CD4-positive, alpha-beta T cell treated with Interleukin-2 at 100 ng/mL for 4 hours (primary cell): ENCODE measurements at places on chromosomes 13 and 19.

- peak; percentile 62 for DNase-seq
Observed at GRCh38 chr13:98511435-98511834, 65.5 kb downstream of the STK24 start.

DNA sequence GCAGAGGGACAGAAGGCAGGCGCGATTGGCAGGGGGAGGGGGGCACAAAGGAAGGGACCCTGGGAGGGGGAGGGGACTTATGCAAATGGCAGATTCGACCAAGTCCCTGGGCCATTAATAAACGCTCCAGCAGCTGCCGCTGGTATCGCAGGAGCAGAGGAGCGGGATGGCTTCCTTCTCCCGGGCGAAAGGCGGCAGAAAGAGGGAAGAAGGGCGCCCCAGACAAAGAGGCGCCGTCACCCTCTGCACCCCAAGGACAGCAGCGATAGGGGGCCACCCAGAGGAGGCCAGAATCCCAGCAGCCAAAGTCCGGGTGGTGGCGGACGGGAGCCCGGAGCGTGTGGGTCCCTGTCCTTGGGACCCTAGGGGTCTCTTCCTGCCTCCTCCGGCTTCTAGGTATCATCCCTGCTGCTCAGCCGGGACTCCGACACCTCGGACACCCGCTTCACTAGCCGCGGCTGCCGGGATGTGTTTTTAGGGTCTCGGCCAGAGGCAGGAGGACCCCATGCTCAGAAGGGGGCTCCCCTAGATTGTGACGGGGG, 1.9 kb downstream of the PTPRS start:
- DNase-seq = no peak

- DNase-seq = peak; percentile 89
Observed at GRCh38 chr19:49929121-49929610, at the start of the genes ATF5 and NUP62. TSS of gene ATF5 (plus strand) at chr19:49929205. CDS start at chr19:49930851, 1,646 bp downstream. TSS of gene NUP62 (minus strand) at chr19:49929504. CDS start at chr19:49909807, 19,697 bp downstream.

DNA sequence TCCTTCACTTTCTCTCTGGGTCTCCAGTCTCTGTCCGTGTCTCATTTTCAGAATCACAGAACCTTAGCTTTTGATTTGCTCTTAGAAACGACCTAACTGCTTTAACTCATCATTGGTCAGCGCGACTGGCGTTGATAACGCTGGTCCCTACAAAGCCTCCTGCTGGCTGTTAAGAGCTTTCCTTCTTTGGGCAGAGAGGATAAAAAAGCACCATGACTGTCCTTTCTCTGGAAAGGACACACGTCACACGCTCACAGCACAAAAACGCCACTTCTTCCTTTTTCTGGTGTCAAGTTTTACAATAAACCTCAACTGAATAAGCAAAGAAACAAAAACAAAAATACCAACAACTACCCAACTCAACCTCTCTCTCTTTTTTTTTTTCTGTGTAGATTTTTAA, 1.7 kb upstream of the KLK12 start:
- DNase-seq = no peak

GRCh38 chr13:70908795-70909194, 800.5 kb upstream of the KLHL1 start:
- DNase-seq = no peak

GRCh38 chr13:23788459-23788858, 100.7 kb downstream of the MIPEP start:
- no peak for DNase-seq

- no peak for DNase-seq
Observed at GRCh38 chr19:31171936-31172335, 177.3 kb downstream of the TSHZ3 start.

DNA sequence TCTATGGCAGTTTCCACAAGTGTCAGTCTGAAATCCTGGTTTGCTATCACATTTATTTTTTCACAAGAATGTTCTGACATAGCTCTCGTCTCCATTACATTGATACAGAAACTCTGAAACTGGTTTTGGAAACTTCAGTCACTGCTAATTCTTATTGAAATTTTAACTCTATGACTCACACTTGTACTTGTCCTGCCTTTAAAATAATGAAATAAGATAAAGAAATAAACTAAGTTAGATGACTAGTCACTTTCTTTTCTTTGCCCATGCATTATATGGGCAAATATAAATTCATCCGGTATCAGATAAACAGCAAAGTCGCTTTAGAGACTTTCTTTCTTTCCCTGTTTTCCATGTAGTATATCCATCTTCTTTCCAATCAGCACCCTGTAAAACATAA, 257.5 kb downstream of the PCDH9 start:
- DNase-seq = no peak

DNA sequence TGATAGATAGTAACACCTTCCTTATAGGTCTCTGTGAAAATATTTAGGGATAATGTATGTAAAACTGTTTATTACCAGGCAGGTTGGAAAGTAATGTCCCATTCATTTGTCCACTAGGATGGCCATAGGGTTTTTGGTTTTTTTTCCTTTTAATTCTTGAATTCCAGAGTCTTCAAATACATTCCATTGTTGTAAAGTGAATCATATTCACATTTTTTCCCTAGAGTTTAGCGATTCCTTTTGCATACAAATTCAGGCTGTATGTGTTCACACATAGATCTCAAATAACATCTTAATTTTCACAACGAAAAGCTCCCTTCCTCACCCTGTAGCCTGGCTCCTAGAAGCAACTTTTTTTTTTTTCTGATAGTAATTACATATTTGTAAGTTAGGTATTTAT, 1.8 kb upstream of the ZNF557 start:
- no peak for DNase-seq

DNA sequence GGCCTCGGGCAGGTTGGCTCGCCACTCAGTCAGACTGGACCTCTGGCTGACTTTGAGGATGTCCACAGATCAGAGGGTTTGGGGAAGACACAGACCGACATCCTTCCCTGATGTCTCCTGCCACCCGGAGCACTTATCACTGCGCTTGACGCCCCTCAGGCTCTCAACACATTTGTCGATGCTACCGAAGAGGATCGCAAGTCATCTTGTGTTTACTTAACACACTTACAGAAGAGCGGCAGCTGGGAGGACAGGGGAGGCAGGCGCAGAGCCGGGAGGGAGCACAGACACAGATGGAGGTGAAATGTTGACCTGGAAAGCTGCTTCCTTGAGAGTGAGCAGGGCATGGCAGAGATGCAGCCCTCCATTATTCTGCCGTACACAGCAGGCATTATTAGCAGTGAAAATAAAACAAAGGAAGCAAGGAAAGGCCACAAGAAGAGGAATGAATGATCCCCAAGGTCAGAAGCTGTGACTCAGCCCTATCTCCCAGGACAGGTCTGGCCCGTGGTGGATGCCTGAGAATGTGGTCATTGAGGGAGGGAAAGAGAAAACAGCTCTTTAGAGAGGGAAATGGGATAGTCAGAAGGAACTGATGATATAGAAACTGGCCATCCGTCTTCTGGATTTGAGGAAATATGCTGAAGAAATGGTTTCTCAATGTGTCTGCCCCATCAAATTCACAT, 549.5 kb upstream of the ARGLU1 start:
- no peak for DNase-seq

DNA sequence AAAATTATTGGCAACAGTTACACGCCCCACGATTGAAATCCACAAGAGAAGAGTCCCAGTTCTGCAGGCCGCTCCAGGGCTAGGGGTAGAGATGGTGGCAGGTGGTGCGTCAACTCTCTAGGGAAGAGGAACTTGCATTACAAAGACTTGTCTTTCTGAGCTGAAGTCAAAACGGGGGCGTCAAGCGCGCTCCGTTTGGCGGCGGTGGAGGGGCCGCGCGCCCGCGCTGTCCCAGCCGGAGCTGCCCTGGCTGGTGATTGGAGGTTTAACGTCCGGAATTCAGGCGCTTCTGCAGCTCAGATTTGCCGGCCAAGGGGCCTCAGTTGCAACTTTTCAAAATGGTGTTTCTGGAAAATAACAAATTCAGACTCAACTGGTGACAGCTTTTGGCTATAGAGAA, 38.9 kb downstream of the SOX1 start:
- no peak for DNase-seq

- no peak for DNase-seq
Observed at GRCh38 chr19:13505761-13506470, 363 bp downstream of the CACNA1A start.

- no peak for DNase-seq
Observed at GRCh38 chr13:100156788-100157187, 67.9 kb downstream of the PCCA start.

- DNase-seq = no peak
Observed at GRCh38 chr19:13003081-13003480, 7.8 kb downstream of the NFIX start.

DNA sequence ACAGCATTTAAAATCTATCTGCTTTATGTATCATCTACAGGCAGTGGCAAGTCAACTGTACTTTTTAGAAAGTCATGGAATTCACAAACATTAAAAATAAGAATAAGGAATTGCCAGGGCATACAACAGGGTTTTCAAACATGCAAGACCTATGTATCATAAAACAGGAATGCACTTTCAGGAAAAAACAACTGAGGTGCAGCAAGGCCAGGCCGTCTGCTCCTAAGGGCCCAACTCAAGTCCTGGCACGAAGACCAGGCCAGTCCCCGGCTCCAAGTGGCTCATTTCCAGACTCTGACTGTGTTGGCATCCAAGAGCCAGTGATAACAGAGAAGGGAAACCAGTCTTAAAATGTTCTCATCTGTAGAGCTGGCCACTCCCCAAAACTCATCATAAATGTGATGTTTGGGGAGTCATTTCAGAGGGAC, 7.1 kb downstream of the RFX2 start:
- DNase-seq = no peak

- no peak for DNase-seq
Observed at GRCh38 chr13:28636069-28636468, 22.9 kb upstream of the POMP start.

- DNase-seq = no peak
Observed at GRCh38 chr13:35260316-35260715, 216.2 kb downstream of the MAB21L1 start.

DNA sequence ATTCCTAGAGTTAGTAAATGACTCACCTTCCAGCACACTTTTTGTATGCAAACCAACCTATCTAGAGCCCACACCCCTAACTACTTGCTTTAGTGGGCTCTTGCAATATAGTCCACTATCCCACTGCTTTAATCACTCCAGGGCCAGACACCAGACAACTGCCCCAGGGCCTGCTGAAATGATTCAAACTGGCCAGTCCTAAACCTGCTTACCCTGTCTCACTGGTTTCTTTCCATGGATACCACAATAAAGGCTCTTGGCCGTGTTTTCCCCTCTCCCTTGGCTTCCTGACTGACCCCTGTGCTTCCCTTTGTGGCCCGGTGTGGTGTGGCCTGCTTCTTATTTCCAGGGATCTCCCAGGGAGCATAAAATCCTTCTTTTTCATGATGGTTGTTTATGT, 14.6 kb downstream of the HS6ST3 start:
- no peak for DNase-seq

GRCh38 chr19:32945260-32945659, 26.5 kb downstream of the CEP89 start:
- DNase-seq = no peak

DNA sequence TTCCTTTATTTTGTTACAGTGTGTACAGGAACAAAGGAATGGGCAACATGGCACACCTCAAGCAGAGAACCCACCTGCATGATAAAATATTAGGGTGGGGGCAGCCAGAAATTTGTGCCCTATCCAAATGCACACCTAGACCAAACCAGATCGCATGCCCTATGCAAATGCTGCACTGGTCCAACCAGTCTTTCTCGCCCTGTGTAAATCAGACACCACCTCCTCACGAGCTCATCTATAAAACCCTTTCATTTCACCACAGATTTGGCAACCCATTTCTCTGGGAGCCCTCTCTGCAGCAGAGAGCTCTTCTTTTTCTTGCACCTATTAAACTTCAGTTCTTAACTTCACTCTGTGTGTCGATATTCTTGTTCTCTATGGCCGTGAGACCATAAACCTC, 1559.2 kb downstream of the SLITRK1 start:
- no peak for DNase-seq

DNA sequence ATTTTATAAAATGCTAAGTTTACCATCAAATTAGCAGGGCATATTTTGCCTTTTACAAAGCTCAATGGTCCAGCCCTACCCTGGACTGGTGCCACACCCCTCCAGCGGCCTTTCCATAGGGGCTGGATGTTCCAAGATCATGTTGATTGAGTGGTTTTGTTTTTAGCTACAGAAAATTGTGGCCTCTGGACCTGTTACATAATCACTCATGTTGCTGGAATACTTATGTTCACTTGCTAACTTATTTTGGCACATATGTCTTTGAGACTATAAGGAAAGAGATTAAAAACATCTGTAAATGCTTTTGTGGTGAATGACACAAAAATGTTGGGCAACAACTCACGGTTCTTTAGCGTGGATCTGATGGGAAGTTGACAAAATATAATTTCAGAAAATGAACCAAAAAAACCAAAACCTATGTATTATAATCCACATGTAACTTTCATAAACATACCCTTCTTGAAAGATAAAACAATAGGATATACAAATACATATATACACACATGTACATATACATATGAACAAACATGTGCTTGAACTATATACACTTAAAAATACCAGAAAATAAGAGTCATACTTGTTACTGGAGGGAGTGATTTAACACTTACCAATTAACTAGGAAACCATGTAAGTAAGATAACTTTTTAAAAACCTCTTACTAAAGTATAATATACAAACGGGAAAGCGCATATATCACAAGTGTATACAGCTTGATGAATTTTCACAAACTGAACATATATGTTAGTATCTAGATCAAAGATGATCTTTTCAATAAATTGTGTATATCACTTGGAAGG, 46.6 kb upstream of the SLC15A1 start:
- no peak for DNase-seq

DNA sequence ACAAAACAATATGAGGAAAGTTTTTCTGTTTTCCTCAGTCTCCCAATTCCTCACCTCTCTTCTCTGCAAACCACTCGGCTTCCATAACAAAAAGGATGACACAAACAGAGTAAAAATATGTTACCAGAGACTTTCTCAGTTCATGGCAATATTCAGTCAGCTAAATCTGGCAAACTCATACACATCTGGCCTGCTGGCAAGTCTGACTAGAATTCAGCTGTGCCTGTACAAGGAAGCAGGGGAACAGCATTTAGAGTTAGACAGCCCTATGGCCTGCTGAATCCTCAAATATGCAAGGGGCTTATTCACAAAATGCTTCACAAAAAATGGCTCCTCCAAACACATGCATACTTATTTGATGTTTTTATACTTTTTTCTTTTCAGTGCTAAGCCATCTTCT, 227.8 kb downstream of the ENOX1 start:
- no peak for DNase-seq
